Mammary epithelial cell (primary cell): ENCODE measurements at places on chromosomes 3 and 15. TPM values are rescaled to one million over a fixed set of nuclear protein-coding genes. Genes with fewer than 3 reads are reported as not detected.

B3GNT5 gene
- 9.3 TPM for total RNA-seq

GPR171 gene
- total RNA-seq = not detected in 2 replicates

GOLGA8R gene
- total RNA-seq = 2.0 TPM

SLC9C1 gene
- total RNA-seq = 1.7 TPM

GABRR3 gene
- total RNA-seq = not detected in 2 replicates

TMEM44 gene
- total RNA-seq = 10.3 and 21.1 TPM in 2 replicates

TMF1 gene
- total RNA-seq = 35.4 and 36.6 TPM in 2 replicates

SCN5A gene
- not detected for total RNA-seq

REC114 gene
- total RNA-seq = not detected in 2 replicates

DNASE1L3 gene
- total RNA-seq = not detected

TRAIP gene
- 4.9 and 12.6 TPM in 2 replicates for total RNA-seq

NEDD4 gene
- total RNA-seq = 27.5 TPM

DNA sequence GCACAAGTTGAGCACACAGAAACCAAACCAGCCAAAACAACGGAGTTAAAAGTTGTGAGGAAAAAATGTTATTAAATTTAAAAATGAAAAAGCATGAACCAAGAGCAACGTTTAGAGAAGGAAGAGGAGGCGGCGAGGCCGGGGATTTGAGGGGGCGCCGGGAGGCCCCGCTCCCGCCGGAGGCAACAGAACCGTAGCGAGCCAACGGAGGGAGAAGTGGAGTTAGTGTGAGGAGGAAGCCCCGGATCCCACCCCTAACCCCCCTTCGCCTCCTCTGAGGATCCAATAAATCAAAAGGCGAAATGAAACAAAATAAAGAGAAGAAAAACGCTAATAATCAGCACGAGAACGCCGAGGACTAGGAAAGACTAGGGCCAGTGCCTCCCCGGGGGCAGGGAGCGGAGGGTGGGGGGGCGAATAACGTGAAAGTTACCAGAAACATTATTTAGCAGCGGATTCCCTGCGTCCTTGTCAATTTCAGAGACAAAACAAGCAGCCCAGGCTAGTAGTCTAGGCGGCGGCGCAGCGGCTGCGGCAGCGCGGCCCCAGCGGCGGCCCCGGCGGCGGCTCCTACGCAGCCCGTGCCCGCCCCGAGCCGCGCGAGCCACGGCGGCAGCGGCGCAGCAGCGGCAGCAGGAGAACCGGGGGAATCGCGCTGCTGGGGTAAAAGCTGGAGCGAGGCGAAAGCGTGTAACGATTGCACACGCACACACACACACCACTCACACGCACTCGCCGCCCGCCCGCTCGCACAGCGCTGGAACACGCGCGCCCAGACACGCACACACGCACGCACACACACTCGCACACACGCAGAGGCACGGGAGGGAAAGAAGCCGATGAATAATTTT is 1.7 kb downstream of the MEIS2 start:
- peak; percentile 47 for DNase-seq

DNA sequence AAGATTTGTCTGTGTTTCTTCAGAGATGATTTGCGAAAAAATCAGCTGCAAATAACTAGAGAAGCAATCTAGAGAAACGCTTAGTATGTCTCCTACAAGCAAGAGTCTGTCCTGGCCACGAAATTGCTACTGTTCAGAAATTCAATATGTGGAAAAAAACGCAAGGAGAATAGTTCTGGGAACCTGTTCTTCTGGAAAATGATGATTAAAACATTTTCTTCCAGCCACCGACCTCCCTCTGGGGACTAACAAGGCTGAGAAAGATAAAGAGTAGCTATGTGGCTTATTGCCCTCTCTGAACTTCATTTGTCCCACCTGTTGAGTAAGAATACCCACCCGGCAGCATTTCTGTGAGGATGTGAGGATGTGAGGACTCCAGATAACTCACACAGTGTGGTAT is 31.6 kb downstream of the SNTN start:
- no peak for DNase-seq

- DNase-seq = no peak
These were observed 30.3 kb downstream of the MYLK start for GRCh38 chr3:123853686-123854372.

DNA sequence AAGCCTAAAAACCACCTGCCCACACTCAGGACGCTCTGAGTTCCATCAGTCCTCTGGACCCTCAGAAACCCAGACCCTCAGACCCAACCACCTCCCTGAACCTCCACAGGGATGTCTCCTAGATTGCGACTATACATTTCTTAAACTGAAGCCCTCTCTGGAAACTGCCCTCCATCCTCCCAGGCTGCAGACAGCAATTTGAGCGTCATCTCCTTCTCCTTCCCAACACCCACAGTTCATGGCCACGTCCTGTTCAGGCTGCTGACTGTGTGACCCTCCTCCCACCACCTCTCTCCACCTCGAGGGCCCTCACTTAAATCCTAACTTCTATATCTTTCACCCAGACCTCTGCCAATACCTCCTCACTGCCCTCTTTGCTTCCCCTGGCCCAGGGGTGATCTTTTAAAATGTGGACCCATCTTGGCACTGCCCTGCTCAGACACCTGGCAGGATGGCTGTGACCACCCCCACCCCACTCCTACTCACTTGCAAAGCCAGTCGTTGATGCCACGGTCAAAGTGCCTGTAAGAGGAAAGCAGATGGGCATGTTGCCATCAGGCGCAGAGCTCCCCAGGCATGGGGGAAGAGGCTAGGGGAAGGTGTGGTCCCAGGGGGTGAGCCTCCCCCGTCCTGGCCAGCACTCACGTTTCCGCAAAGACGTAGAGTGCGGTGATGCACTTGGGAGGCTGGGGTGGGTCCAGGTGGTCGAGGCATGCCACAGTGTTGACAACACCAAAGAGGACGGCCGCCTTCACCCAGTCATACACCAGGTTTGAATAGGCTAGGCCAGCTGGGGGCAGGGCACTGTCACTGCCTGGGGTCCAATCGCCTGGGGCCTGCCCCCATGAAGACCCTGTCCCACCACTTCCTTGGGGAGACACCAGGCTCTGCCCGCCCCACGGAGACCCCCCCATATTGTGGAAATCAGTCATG is 6.0 kb downstream of the HHATL start:
- DNase-seq = no peak

GRCh38 chr3:12903000-12903800 is 61.8 kb upstream of the RPL32 start:
- DNase-seq = no peak

DNA sequence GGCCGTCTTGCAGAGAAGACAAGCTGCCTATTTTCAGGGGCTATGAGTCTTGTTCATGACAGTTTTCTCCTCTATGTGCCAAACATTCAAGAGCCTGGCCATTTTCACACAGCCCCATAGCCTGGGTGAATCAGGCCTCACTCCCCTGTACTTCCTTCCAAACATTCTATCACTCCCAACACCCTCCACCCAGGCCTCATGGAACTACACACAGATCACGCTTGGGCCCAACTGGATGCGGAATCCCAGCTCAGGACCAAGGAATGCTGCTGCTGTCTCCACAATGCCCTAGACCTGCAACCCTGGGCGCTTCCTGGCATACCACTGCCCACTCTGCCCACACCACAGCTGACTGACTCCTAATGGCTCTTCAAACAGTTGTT is 39.4 kb upstream of the PCSK6 start:
- DNase-seq = no peak

DNA sequence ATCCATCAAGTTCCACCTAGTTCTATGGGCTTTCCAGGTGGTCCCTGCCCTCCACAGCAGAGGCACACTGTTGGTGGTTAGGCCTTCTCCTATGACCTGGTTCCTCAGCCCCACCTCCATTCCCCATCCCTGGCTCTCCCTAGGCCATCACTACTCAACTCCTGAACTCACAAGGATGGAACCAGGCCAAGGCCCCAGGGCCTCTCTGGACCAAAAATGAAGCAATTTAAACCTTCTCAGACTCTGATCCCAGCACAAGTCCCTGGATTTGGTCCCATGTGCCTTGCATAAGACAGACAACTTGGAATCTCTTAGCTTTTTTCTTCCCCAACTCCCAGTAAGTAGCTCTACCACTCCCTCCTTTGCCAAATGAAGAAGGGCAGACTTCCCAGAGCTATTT is 14.4 kb upstream of the ACAN start:
- DNase-seq = no peak

GRCh38 chr15:62346168-62346567 is 181.1 kb upstream of the C2CD4B start:
- no peak for DNase-seq

DNA sequence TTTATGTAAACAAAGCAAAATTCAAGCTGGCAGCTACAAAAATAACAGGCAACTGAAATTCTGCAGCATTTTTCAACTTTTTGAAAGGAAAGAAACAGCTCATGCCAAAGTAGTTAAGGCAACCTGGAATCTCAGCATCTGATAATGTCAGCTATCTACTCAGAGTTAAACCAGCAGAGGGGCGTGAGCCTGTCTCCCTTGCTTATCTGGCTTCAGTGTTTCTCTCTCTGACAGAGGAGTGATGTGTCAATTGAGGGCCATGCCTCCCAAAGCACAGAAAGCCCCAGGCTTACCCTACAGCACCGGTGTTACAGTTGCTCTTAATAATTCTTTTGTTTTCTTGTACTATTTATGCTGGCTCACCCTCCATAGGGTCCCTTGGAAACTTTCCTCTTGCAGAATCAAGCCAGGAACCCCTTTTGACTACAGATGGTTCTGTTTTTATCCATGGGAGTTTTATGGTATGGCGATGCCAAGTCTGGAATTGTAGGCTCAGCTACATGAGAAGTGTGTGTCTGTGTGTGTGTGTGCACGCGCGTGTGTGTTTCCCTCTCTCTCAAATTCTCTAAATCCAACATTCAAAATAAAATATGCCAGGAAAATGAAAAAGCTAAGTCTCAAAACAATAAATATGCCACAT is 7.3 kb downstream of the TMEM212 start:
- no peak for DNase-seq

GRCh38 chr15:29087521-29088285 is 181.9 kb downstream of the NSMCE3 start:
- no peak for DNase-seq

- DNase-seq = no peak
These were observed 35.3 kb downstream of the KCNH8 start for GRCh38 chr3:19183584-19183983.

- DNase-seq = no peak
These were observed 19.7 kb upstream of the DNAJC19 start for GRCh38 chr3:181009225-181009624.

DNA sequence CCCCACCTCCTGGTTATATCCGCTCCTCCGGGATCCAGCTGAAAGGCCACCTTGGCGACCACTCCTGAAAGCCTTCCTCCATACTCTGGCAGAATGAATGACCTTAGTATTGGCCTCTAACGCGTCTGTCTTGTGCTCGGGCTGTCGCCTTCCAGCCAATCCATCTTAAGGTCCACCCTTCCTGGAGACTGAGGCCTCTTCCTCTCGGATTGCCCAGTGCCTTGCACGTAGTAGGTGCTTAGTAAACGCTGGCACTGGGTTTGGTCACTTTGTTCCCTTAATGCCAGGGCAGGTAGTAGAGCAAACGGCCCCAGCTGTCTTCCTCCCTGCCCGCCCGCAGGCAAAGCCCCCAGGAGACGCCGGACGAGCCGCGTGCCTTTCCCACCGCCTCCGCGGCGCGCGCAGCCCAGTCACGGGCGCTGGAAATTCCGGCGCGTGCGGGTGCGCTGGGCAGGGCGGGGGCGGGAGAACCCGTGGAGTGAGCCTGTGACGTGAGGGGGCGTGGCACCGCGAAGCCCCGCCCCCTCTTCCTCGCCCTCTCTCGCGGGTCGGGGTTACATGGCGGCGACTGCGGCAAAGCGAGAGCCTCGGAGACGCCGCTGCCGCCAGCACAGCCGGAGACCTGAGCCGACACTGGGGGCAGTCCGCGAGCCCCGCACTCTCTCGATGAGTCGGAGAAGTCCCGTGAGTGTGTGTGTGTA is at the start of gene MAPK6:
MAPK6 (plus strand) TSS at position 527 of the 701 bp plus-strand sequence. CDS start 27,242 bp downstream, outside the sequence.
- peak; percentile 91 for DNase-seq

DNA sequence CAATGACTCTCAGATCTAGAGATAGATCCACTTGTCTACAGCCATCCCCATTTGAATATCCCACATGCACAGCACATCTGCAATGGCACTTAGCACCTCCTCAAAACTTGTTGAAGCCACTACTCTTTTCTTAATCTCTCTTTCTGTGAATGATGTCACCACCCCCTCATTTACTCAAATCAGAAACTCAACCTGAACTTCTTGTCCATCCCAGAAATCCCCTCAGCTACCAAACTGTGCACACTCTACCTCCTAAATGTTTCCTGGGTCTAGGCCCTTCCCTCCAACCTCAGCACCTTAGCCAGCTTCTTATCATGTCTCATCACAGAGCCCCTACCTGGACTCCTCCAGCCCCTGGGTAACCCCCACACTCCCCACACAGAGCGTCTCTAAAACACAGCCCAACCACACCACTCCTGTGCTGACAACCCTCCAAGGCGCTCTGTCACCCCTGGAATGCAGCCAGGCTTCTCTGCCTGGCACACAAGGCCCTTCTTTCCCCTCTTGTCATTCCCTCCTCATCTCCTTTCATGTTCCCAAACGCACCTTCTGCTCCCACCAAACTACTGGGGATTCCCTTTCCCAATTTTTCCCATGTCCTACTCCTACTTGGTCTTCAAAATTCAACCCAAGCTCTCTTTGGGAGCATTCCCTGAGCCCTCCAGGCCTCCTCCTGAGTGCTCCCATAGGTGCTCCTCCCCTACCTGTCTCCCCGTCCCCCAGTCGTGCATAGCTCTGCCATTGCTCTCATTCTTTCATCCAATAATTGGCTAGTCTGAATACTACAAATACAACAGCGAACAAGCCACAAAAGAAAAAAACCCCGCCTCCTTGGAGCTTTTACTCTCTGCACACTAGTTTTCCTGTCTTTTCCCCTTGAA is 39.8 kb upstream of the ZBTB38 start:
- no peak for DNase-seq

- DNase-seq = peak; percentile 38
These were observed 67.7 kb downstream of the KLHL25 start for GRCh38 chr15:85727068-85727467.

DNA sequence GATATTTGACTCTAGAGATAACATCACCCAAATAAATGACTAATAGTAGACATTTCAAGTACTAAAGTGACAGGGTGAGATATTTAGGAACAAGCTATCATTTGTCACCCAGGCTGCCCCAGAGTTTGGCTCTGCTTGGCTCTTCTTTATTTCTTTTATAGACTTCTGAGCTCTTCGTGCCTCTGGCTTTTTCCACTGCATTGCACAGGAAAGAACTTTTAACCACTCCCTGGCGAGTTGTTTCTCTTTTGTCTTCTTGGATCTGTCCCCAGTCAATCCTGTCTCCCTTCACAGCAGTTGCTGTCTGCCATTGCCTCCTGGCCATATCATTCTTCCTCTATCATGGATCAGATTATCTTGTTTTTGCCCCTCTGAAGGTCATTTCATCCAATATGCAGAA is 339.2 kb upstream of the DCBLD2 start:
- no peak for DNase-seq

DNA sequence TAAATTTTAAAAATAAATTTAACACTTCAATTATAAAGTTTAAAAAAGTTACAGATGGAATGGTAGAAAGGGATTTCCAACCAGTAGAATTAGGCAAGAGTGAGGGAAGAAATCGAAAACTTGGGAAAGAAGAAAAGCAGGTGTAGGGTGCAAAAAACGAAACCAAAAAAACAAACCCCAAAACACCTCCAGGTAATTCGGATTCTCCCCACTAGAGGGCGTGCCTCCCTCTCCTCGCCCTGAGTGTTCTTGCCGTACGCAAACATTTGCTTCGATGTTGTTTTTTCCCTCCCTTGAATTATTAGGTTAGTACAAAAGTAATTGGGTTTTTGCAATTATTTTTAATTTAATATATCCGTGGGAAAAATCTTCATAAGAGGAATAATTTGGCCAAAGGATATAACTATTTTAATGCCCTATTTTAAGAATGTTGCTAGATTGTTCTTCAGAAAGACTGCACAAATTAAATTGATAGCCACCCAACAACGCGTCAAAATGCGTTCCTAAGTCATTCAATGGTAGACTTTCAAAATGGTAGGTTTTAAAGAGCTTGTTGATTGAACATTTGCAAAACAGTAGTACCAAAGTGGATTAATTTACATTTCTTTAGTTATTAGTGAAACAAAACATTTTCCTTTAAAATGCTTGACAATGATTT is 63.7 kb downstream of the SLC30A4 start:
- DNase-seq = peak; percentile 44
